GM20000 (cell line): ENCODE measurements at places on chromosomes 3 and 15.

DNA sequence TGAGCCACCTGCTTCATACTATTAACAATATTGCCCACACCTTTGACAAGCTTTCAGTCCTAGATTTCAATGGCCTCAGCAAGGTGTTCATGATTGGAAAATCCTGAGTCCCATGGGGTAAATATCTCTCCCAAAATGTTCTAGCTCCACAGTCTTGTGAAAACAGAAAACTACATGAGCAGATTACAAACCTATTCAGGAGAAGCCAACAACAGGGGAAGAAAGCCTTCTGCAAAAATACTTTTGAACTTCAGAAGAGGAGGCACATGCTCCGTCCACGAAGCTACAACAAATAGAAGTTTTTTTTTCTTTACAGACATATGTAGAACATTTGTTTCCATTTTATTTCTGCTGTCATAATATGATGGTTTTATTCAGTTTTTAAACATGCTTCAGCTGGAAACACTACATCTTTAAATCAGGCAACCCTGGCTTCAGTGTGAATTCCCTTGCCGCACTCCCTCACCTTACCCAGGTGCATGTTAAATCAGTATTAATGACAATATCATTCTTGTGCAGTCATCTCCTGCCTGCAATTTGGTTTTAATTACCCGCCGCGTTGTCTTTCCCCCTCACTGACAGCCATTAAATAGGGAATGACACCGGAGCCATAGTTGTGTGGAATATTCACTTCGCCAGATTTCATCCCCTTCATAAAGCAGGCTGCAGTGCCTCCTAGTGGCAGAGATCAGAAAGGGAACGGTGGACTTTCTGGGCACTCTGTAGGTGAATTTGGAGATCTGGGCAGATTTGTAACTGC lies 725.5 kb upstream of the ARRDC4 start:
- DNase-seq, result peak; percentile 31

DNA sequence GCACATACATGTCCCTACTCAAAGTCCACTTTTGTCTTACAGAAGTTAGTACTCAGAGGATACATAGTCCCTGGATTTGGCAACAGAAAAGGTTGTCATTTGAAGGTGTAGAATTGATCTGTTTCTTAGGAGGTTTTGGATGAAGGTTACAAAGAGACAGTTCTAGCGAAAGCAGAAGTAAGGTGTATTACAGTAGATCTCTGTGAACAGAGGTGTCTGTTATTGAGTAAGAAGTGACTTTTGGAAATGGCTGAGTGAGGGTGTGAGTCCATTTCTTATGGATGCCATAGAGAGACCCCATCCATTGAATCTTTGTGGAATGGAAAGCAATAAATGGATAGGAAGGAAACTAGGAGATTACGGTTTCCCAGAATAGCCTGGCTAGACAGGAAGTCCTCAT lies 5.6 kb downstream of the ZNF662 start:
- no peak for DNase-seq

DNA sequence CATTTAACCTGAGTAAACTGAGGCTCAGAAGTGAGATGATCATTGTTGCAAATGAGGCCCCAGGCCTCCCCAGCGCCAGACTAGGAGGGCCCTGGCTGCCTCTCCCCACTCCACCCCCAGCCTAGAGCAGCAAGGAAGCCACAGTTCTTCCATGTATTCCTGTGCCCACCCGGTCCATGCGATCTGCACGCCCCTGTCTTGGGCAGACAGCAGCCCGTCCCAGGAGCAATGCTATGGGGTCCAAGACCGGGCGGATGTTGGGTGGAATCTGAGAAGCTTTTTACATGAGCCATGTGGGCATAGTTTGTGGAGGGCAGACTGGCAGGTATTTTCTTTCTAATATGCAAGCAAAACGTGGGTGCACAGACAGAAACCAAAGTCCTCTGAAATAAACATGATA lies 15.1 kb downstream of the SH2D7 start:
- no peak for DNase-seq

GRCh38 chr3:136194409-136195257 lies 1.5 kb downstream of the MSL2 start:
- peak; percentile 25 for DNase-seq

DNA sequence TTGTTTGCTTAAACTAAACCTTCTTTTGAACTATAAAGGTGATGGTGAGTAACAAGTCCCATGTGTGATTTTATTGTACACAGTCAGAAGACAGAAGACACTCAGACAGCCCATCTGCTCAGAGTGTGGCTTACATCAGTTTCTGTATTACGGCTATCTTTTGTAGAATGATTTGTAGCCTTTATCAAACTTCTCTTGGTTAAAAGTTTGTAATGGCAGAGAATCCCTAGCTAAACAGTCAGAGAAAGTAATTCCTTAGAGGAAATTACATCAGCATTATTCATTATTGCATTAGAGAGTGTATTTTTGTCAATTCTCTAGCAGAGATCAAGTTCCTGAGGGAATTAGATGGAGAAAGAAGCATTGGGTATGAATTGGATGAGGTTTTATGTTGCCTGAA lies 500.8 kb downstream of the CNTN4 start:
- DNase-seq, result no peak

GRCh38 chr3:196524527-196524926 lies 9.4 kb upstream of the SMCO1 start:
- no peak for DNase-seq

GRCh38 chr3:130539005-130539404 lies 22.0 kb downstream of the COL6A6 start:
- peak; percentile 42 for DNase-seq

GRCh38 chr3:155242342-155242741 lies 51.1 kb downstream of the STRIT1 start:
- DNase-seq, result no peak

DNA sequence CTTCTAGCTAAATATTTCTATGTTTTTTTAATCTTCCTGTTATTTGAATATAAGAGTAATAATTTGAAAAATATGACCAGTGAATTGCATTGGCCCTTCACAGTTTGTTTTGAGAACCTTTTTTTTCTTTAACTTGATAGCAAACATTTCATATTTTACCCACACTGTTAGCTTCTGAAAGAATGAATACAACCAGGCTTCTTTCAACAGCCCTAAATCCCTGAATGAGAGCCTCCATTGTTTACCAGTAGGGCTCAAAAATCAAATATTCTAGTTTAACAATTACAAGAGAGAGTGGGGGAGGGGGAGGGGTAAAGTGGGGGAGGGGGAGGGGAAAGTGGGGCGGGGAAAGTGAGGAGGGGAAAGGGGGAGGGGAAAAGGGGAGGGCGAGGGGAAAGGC lies 14.5 kb upstream of the TOP2B start:
- no peak for DNase-seq

DNA sequence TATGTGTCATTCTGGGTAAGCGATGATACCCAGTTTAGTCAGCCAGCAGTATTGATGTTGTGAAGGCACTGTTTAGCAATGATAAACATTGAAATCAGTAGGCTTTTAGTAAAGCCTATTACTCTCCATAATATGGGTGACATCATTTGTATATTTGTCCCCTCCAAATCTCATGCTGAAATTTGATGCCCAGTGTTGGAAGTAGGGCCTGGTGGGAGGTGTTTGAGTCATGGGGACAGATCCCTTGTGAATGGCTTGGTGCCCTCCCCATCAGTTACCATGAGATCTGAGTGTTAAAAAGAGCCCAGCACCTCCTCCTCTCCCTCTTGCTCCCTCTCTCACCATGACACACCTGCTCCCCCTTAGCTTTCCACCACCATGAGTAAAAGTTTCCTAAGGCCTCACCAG lies 31.4 kb upstream of the FAN1 start:
- DNase-seq, result no peak

- DNase-seq, result no peak
Observed at GRCh38 chr3:178156301-178156700, 379.9 kb upstream of the KCNMB2 start.

GRCh38 chr3:102791641-102792589 lies 357.1 kb downstream of the ZPLD1 start:
- no peak for DNase-seq

DNA sequence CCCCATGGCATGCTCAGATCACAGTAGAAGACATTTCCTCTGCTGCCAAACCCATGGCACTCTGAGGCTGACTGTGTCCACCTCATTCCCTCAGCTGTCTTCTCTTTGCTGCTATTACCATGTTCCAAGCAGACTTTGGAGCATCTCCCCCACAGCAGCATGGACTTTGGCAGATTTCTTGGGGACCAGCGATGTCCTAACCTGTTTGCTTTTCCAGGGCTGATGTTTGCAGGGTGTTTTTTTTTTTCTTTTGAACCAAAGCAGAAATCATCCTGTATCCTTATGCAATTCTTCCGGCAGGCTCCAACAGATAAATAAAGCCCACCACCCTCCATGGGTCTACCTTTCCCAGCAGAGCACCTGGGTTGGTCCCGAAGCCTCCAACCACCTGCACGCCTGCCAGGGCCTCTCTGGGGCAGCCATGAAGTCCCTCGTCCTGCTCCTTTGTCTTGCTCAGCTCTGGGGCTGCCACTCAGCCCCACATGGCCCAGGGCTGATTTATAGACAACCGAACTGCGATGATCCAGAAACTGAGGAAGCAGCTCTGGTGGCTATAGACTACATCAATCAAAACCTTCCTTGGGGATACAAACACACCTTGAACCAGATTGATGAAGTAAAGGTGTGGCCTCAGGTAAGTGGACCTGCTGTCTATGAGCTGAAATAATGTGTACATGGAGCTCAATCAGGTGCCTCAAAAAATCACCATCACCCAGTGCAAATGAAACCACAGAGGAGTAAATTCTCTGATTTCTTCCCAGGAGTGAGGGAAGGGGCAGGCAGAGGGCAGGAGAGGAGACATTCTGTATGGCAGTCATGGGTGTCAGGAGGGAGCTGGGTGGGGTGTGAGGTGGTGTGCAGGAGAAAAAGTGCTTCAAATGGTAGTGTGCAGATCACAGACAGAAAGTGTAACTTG lies at the start of gene AHSG:
Gene AHSG, plus strand, starts transcription at position 340 of the 916 bp plus-strand sequence. Its CDS starts 82 bp downstream, at position 422.
- DNase-seq, result no peak

DNA sequence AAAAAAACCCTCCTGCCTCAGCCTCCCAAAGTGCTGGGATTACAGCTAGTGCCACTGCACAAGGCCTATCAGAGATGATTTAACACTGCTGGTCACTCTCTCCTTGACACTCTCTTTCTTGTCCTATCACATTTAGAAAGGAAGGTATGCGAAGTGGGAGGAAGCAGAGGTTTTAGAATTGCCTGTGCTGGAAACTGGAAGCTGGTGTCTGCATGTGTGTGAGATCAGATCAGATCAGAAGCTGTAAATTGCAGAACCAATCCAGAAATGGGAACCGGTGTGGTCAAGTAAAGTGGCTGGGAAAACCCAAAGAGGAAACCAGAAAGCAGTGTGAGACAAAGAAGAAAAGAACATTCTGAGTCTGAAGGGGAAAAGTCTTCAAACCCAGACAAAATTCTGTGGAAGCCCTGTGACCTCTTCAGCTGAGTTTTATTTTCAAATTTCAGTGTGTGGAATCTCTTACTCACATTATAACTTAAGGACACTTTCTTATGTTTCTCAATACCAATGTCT lies 2.8 kb downstream of the EFHB start:
- DNase-seq, result peak; percentile 53

DNA sequence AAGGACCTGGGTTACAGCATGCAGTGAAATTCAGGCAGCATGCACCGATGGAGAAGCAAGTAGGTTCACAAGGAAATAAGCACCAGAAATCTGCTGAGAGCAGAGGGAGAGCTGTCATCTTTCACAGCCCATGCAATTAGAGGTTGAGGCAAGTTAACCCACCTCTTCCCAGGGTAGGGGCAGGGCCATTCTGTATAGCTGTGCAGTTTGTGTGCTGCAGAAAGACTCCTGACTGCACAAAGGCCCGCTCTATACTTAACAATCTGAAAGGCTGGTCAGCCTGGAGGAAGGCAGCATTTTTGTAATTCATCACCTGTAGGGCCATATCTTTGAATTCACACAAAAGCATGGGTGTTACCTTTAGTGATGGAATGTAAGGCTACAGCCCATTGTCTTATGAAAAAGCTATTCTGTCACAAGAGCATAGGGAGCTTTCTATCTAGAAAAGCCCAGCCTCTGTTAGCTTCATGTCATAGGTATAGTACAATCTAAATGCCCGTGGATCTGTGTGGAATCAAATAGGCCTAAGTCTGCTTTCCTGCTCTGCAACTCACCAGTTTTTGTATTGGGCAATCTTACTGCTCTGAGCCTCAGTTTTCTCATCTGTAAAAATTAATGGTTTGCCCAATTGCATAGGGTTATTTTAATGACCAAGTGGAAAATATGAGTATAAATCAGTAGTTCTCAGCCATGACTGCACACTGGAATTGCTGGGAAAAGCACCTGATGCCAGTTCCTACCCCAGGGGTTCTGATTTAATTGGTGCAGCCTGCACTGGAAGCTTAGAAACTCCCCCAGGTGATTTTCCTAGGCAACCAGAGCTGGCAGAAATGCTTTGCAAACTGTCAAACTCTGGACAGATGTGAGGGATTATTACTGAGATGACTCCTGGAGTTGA lies 65.2 kb downstream of the ATP13A5 start:
- DNase-seq, result no peak

DNA sequence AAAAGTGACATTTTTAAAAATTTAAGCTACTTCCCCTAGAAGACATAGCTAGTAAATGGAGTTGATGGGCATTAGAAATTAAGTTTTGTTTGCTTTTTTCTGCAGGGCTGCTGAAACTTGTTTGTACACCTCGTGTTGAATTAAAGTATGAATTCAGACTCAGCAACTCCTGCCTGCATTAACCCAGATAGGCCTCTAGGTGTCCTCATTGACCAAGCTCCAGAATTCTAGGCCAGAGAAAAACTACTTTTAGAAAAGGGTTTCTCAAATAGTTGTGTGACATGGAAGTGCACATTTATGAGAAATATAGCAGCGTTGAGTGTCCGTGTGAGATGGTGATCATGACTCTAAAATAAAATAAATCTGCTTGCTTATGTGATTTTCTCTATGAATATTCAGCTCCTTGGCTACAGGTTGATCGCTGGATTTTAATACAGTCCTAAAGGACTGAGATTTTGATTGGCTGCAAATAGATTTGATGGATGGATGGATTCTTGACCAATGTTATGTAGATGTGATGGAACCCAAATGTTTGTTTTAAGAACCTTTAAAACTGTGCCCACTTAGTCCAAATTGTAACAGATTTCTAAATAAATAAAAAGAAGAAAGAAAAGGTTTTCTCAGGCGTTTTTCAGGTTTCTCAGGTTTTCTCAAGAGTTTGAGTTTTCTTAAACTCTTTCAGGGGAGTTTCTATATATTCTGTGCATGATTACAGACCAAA lies 39.4 kb upstream of the LMOD3 start:
- peak; percentile 53 for DNase-seq

GRCh38 chr3:44875596-44875995 lies 1.2 kb downstream of the TGM4 start:
- DNase-seq, result no peak
